HEK293T (cell line): ENCODE measurements at places on chromosomes 3 and 15.
A peak's percentile ranks its signal among the peaks of the same experiment; 100 is the strongest.

DNA sequence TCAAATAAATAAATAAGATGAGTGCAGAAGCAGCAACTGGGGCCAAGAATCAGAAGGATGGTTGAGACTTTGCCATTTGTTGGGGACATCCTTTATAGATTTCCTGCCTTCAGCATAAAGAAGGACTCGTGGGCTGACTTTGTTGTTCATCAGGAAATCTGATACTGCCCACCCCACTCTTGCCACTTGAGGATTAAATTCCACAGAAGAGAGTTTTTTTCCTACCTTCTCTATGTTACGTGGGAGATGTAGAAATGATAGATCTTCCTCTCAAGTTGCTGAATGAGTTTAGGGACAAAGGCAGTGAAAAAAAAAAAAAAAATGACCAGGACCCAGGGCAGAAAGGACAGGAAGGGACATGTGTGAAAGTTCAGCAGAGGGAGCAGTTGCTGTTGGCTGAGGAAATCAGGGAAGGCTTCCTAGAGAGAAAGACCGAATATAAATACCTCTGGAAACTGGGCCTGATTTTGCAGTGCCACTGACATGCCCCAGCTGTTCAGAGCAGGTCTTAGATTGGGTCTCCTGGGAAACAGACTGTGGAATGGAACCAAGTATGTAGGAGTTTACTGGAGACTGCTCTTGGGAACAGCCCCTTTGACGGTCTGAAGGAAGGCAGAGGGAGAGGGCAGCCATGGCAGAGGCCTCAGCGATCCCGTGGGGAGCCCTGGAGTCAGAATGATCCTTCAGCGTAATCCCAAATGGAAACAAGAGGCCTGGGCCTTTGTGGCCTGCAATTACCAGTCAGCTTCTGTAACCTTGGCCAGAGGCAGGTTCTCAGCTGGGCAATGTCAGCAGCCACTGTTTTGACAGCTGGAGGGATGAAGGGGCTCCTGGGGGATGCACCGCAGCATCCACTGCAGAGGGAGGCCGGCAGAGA, 50.9 kb downstream of the C3orf20 start:
- no peak for DNase-seq

- DNase-seq: no peak
These were observed 80.9 kb upstream of the ARHGEF26 start for GRCh38 chr3:154040283-154040682.

DNA sequence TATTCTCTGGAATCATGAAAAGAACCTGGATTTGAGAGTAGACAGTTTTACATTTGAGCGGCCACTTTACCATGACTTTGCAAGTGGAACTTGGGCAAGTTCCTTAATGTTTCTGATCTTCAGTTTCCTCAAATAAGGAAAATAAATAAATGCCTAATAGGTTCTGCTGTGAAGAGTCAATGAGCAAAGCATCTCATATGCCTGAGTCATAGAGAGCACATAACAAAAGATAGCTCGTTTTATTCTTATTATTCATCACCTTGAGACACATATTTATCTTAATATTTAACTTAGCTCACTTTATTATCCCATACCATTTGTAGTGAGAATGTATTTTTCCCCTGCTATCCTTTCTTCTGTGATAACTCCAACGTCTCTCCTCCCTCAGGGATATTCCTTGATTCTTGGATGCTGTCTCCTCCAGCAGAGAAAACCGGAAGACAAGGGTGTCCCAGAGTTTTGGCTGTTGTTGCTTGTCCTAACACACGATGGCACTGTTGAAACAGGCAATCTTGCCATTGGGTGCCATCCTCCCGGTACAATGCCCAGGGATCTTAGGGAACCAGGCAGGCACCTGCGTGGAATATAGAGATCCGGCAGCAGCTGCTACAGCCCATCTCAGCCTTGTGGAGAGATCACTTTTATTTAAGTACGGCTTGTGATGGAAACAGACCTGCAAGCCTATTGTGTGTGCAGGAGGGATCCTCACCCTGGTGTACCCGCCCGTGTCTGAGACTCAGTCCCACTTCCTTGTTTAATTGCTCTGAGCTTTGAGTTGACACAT, 33.3 kb upstream of the VPS33B start:
- DNase-seq: peak; percentile 84

GRCh38 chr3:76683256-76683655, 356.6 kb upstream of the ROBO2 start:
- DNase-seq: no peak

DNA sequence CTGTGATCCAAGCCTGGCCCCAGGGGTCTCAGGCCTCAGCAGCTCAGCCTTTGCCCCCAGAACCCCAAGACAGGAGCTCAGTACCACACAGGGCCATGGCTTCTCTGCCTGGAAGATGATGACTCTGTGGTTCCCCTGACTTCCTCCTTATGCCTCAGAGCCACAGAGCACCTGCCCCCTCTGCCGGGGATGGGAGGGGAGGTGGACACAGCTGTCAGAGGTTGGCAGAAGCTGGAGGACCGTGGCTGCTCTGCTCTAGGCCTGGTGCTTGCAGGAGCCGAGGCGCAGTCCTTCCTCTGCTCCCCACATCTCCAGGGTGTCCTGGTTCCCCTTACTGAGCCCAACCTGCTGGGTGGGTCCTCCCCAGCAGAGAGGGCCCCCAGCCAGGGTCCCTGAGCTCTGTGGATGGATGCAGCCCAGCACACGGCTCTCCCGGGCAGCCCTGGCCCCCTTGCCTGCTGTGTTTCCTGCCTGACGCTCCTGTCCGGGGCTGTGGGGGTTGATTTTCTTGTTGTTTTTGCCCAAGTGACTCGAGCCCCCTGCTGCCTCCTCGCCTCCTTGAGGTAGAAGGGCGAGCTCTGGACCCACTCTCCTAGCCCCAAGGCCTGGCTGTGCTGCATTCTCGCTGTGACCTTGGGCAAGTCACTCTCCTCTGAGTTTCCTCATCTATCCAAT, 36.6 kb downstream of the PSTPIP1 start:
- DNase-seq: no peak

- no peak for DNase-seq
These were observed 6.0 kb downstream of the RAB27A start for GRCh38 chr15:55283379-55284147.

DNA sequence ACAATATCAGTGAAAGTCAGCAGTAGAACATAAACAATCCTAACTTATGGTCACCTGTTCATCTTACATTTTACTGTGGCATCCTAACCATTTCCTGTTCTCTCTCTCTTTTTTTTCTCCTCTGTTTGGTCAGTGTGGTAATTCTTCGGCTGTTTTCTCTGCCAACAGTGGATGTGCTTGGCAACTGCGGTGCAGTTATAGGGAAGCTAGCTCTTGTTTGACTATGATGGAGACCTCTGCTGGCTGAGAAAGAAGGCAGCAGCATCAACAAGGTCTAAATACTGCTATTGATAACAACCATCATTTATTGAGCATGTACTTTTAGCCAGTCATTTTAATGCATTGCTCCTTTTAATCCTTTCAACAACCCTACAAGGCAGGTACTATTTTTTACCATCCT, 723 bp upstream of the DRD3 start:
- no peak for DNase-seq

GRCh38 chr3:13886593-13887129, 6.8 kb upstream of the WNT7A start:
- no peak for DNase-seq

GRCh38 chr15:71393383-71393782, 278.1 kb downstream of the THSD4 start:
- no peak for DNase-seq

DNA sequence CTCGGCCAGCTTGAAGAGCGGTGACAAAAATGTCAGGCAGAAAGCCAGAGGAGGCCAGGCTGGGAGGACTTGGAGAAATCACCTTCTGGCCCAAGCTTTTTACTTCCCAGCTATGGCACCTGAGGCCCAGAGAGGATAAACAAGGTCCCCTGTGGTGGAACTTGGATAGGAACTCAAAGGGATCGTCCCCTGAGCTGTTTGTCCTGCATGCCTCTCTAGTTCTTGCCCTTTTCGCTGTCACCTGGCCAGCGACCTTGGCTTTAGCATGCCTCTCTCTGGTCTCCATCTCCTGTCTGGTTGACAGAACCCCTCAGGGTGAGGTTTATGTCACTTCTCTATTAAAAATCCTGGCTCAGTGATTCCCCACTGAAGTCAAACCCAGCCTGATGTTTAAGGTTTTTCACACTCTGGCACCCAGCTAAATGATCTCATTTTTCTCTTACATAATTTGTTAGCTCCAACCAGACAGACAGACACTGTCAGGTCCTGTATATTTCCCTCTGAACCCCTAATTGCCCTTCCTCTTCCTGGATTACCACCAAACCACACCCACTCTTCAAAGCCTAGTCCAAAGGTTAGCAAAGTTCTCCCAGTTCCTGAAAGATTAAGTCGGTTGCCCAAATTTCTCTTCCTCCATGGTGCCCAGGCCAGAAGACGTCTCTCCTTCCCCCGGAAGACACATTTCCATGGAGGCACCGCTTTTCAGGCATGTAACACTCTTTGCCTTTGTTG, 169.1 kb downstream of the FAM43A start:
- DNase-seq: no peak

GRCh38 chr3:3189102-3189727, 9.7 kb upstream of the CRBN start:
- DNase-seq: no peak

DNA sequence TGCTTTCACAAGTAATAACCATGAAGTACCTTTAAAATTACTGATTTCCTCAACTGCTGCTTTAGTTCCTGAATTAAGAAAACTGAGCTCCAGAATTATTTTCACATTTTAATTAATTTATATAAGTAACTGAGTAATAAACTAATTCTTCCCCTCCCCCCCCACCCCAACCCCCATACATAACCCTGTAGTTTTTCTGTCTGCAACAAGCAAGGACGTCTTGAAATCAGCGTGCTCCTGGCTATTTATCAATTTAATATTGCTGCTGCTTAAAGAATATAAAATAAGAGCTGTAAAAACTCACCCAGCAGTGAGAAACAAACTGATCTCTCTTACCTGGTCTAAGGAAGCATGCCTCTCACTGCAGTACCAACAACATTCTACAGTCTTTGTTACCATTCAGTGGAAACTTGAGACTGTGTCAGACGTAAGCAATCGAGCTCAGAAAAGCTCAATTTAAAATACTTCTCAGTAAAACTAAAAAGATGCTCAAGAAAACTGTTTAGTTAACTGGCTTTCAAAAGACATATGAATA, 121.0 kb downstream of the TFDP2 start:
- peak; percentile 54 for DNase-seq

DNA sequence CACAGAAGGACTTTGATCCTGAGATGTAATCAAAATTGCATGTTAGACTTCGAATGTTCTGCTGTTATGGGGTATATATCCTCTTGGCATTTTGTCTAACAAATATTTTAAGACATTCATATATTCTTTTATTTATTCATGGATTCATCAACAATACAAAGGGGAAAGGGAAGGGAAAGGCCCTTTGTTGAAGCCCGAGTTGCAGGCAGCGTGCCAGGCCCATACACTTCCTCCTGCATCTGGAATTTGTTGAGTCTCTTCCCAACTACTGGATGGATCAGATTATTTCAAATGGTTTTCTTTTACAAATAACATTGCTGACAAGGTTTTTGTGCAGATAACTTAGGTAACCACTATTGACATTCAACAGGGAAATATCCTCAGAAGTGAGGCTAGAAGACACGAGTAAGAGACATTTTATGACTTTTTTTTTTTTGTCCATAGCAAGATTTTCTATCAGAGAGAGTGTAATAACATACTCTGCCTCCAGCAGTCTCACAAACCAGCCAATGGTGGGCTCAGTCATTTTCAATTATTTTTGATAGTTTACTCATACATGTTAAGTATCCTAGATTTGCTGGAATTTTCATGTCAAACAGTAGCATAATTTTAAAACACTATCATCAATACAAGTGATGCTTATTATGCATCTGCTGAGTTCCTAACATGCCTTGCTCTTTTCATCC, 94.3 kb downstream of the RPL39L start:
- DNase-seq: no peak

- DNase-seq: no peak
These were observed 33.8 kb upstream of the EPHB1 start for GRCh38 chr3:134761213-134761612.

DNA sequence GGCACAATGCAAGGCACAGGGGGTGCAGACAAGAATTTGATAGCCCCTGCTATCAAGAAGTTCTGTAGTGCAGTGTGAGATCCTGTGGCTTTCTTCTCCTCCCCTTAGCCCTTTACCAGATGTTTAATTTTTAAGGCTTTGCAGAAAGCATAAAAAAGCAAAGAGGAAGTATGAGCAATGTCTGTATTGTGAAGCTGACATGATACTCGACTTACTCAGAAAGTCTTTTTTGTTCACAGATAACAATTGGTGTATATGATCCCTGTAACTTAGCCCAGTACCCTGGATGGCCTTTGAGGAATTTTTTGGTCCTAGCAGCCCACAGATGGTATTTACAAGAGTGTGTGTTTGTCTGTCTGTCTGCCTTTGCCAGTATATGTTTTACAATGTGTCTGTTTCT, 58.9 kb downstream of the ATG7 start:
- DNase-seq: no peak

DNA sequence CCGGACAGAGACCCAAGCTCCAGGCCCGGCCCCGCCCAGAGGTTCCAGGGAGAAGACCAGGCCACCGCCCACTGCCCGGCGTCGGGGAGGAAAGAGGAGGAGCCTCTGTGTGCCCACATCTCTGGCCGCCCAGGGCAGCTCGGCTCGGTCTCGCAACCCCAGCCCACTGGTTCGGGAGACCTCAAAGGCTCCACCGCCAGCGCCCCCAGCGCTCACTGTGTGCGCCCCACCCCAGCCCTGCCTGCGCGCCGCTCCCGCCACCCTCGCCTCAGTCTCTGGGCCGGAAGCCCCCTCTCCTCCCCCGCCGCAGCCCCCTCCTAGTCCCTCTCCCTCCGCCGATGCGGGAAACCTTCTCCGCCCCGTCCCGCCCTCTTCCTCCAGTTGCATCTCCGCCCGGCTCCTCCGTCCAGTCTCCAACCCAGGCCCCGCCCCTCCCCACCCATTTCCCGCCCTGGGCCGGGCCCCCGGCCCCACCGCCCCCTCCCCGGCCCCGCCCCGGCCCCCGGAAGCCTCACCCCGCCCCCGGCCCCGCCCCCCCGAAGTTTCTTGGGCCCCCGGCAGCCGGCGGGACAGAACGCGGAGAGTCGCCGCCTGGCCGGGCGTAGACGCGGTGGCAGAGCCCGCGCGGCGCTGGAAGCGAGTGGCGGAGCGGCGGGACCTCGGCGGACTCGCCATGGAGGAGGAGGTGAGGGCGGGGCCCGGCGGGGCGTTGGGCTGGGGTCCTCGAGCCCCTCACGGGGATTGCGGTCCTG, at the start of gene PLEKHO2:
TSS of gene PLEKHO2 (plus strand) at position 572 of the 752 bp plus-strand sequence. CDS start at position 674, 102 bp downstream.
- DNase-seq: peak; percentile 86

DNA sequence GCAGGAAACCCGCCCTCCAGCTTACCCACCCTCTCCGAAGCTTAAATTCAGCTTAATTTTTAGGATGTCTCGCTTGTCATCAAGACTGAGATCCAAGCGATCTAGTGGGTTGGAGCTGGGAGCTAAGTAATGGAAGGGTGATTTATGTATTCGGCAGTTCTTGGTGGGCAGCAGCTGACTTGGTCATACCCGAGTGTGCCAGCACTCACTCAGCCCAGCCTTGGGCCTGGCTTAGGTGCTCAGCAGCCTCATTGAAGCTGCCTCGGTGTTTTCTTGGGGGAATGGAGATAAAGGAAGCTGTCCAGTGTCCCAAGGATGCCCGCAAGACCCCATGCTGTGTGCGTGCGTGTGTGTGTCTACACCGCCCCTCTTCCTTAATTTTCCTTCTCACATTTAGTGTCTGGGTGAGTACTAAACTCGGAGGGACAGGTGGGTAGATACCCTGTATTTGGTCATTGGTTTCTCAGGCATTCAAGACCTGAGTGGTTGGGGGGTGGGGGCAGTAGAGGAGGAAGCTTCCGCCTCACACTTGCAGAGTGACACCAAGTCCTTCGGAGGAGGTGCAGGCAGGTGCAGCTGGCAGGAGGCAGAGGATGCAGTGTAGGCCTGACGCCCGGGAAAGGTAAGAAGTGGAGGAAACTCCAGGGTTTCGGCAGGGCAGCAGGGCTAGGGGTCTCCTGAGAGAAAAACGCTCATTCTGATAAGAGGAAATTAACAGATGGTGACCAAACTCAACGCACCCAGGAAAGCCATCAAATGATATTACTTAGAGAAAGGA, 92.8 kb downstream of the PCSK6 start:
- no peak for DNase-seq
